ENCODE measurements at places on chromosomes 16 and 17.

DNA sequence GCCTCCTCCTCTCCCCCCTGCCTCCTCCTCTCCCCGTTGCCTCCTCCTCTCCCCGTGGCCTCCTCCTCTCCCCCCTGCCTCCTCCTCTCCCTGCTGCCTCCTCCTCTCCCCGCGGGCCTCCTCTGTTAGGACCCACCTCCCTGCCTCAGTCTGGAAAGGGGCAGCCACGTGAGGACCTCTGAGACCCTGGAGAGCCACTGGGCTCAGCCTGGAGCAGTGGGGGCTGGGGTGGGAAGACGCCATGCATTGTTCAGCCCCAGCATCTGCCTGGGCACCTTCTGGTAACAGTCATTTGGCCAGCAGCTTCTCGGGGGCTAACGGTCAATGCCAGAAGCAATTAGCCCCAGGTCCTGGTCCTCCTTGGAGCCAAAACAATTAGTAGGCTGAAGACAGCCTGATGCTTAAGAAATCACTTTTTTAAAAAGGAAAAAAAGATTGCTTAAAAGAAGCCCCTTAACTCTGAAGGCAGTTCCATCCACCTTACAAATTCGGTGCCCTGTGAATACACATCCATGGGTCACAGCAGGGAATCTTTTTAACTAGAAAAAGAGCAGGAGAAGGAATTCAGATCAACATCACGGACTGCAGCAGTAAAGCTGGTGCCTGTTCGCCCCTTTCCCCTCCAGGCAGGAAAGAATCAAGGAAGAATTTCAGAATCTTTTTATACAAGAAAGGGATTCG is 29.8 kb downstream of the NXN start:
- no peak for ATAC-seq

DNA sequence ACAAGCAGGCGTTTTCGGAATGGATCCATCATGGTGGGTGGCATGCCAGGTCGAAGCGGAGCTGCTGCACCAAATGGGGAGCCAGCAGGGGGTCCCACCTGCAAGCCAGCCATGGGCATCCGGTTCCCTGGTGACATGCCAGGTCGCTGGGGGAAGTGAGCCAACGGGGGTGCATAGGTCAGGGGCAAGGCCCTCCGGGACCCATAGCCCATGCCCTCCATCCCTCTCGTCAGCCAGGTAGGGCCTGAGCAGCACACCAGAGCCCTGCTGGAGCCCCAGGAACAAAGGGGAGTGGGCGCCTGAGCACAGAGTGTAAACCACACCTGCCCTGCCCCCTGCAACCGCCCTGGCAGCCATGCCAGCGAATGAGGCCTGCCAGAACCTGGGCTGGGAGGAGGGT is 5.0 kb downstream of the SMARCD2 start:
- ATAC-seq = no peak

- ATAC-seq = no peak
Observed at GRCh38 chr16:56120447-56121155, 70.7 kb upstream of the GNAO1 start.

DNA sequence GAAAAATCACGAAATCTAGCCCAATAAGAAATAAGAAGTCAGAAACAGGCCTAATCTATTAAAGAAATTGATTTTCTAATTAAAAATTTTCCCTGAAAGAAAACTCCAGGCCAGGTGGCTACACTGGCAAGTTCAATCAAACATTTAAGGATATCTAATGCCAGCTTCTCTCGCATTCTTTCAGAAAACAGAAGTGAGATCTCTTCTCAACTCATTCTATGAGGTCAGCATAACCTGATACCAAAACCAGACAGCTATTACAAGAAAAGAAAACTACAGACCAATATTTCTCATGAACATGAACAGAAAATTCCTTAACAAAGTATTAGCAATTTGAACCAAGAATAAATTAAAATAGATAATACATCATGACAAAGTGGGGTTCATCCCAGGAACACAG is 52.4 kb downstream of the AXIN2 start:
- no peak for ATAC-seq

DNA sequence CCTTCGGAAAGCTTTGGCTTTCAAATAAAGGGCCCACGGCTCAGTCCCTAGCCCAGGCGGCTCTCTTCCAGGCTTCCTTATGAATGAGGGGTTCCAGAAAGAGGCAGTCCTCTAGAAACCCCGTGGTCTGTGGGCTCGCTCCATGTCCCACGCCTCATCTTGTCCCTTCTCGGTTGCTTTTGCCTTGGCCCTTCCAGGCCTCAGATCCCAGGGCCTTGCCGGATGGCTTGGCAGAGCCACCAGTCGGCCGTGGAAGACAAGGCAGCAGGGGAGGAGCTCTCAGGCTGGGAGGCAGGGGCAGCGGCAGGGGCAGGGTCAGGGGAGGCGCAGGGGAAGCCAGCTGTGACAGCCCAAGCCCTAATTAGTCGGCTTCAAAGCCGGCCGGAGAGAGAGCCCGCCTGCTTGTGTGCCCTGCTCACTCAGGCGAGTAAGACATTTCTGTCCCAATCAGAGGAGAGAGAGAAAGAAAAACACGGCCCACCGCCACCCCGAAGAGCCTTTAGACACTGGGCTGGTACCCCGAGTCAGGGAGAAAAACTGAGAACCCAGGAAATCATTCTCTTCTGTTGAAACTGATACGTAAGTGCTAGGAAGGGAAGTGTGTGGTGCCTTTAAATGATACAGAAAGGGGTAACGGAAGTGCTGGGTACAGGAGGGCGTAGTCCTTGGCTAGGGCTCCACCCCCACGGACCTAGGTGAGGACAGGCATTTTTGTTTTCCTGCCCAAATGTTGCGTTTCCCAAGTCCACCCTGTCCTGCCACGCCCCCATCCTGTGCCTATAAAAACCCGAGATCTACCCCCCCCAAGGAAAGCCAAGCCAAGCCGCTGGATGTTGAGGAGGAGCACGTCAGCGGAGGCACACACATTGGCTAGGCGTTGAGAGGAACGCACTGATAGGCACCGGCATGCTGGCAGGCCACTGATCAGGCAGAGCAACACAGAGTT is 27.8 kb upstream of the MEIOC start:
- no peak for ATAC-seq

GRCh38 chr17:33970279-33970678 is 284.8 kb upstream of the CCL2 start:
- no peak for ATAC-seq

DNA sequence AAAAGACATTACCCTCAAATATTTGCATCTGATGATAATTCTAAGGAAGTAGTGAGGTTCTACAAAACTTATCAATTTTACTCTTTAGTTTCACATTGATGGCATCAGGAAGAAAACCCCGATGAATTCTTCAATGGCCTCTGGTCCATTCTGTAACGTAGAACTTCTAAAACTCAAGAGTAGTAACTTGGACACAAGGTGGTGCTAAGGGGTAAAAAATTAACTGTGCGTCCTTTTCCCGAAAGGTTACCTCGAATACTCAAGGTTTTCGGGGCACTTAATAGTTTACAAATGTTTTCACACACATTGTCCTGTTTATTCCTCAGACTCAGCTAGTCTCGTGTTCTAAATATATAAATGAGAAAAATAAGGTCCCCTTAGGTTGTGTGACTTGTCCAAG is 517.3 kb upstream of the ZFHX3 start:
- no peak for ATAC-seq

- ATAC-seq = peak; percentile 62
Observed at GRCh38 chr16:27313422-27314160, at the start of gene IL4R. Gene IL4R, plus strand, starts transcription at chr16:27313974. Its CDS starts 26,230 bp downstream, at chr16:27340204.

- ATAC-seq = no peak
Observed at GRCh38 chr16:19384656-19385055, 33.0 kb upstream of the TMC5 start.

DNA sequence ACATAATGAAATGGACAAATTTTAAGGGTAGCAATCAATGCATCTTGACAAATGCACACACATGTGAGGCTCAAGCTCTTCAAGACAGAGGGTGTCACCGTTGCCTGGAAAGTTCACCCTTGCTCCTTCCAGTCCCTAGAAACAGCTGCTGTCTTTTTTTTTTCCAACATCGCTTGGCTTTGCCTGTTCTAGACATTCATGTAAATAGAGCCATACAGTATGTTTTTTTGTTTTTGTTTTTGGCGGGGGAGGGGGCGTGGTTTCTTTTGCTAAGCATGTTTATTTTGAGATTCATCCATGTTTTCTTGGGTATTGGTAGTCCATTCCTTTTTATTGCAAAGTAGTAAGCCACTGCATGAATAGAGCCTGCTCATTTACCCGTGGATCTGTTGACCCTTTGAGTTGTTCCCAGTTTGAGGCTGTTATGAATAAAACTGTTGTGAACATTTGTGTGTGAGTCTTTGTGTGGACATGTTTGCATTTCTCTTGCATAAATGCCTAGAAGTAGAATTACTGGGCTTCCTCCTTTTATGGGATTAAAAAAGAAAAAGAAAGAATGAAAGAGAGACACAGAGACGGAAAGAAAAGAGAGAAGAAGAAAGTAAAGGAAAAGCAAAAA is 78.4 kb downstream of the NT5M start:
- ATAC-seq = no peak

GRCh38 chr16:72508191-72508590 is 336.2 kb upstream of the PMFBP1 start:
- ATAC-seq = no peak

GRCh38 chr17:45021607-45022287 is 29.7 kb downstream of the DCAKD start:
- ATAC-seq = peak; percentile 81

GRCh38 chr17:77204536-77204935 is 63.8 kb downstream of the SEC14L1 start:
- ATAC-seq = no peak

DNA sequence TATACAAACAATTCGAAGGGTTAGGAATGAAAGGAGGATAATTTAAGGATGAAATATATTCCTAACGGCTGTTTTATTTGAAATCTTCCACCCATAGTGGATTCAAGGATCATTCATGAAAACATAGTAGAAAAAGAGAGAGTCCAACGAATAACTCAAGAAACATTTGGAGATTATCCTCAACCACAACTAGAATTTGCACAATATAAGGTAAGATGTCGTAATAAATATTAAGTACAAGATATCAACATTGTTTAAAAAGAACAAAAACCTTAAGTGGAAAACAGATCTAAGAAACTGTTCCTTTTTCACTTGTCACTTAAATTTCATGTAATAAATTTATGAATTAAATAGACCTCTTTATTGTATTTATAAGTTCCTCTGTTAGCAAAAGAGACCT is 9.2 kb upstream of the ATMIN start:
- no peak for ATAC-seq

- ATAC-seq = no peak
Observed at GRCh38 chr17:60630352-60630751, 30.4 kb downstream of the PPM1D start.

- no peak for ATAC-seq
Observed at GRCh38 chr17:66930933-66931332, 33.6 kb upstream of the CACNG4 start.

- ATAC-seq = peak; percentile 82
Observed at GRCh38 chr16:81723098-81723723, 55.9 kb upstream of the PLCG2 start.

- ATAC-seq = no peak
Observed at GRCh38 chr17:47620503-47621245, 29.0 kb upstream of the KPNB1 start.

DNA sequence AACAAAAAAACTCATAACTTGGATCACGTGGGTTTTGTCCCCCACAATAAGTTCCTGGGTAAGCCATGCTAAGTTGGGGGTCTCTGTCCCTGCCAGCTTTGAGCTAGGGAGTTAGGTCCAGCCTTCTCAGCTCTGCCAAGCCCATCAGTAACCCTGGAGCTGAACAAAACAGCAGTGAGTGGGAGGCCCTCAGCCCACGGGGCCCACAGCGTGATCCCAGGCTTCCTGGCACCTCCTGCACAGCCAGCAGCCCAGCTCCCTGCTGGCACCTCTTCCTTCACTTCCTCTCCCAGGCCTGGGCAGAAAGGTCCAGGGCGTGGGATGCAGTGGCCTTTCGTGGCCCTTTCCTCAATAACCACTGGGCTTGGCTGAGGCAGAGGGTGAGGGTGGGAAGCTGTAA is 35.5 kb upstream of the CDC42EP4 start:
- ATAC-seq = peak; percentile 25

- no peak for ATAC-seq
Observed at GRCh38 chr16:24139282-24139681, 116.9 kb upstream of the CACNG3 start.

DNA sequence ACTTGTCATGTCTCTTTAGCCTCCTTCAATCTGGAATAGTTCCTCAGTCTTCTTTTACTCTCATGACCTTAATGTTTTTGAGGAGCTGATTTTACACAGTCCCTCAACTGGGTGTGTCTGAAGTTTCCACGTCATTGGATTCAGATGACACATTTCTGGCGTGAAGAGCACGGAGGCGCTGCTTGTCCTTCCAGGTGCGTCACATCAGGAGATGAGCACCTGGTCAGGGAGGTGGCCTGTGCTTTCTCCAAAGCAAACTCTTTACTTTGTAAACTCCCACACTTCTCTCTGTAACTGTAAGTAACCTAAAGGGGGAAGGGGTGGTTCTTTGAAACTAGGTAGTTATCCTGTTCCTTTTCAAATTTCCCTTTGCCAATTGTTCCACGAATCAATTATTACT is 52.5 kb upstream of the MNT start:
- ATAC-seq = no peak

DNA sequence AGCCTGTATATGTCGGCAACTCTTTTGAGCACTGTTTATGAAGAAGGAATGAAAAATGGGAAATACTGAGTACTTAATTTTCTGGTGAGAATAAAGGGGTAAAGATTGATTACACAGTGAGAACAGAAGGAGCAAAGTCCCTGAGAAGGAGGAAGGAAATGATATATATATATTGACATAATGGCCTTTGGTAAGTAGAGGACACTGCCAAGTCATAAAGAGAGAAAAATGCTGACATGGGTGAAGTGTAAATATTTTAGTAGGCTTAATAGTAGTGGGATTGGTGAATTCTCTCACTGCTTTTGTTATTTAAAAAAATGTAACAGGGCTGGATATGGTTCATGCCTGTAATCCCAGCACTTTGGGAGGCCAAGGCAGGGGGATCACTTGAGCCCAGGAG is 16.2 kb downstream of the VMP1 start:
- ATAC-seq = no peak

DNA sequence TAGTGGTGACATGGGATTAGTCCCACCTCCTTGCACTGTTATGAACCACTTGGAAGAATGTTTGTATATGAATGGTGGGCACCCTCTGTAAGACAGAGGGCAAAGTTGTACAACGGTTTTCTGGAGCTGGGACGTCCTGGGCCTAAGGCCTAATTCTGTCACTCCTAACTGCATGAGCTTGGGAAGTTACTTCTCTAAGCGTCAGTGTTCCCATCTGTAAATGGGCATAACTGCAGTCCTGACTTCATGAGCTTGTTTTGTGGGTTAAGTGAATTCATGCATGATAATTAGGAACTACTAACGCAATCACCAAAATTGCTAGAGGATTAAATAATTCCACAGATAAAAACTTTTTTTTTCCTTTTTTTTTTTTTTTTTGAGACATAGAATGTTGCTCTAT is 1.8 kb downstream of the TBC1D16 start:
- no peak for ATAC-seq

DNA sequence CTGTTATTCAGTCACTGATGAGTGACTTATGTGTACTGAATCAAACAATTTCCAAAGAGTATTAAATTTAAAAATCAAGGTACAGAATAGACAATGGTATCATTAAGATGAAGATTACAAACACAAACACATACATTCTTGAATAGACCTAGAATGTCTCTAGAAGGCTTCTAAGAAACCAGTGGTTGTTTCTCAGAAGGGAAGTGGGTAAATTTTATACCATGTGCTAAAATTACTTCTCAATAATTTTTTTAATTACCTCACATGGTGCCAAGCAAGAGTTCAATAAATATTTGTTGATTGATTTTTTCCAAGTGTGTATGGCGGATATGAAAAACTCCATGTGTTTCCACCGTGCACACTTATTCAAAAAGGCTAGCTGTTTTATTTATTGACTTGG is 6.4 kb downstream of the DYNLRB2 start:
- ATAC-seq = no peak

GRCh38 chr16:66128371-66128770 is 238.1 kb upstream of the CDH5 start:
- ATAC-seq = no peak

- no peak for ATAC-seq
Observed at GRCh38 chr16:9139965-9140364, 48.5 kb downstream of the HAPSTR1 start.
